SK-N-MC (cell line): ENCODE measurements at places on chromosomes 2 and 18.

GRCh38 chr18:35582899-35583558, 1.5 kb downstream of the GALNT1 start:
- DNase-seq: peak; percentile 3

DNA sequence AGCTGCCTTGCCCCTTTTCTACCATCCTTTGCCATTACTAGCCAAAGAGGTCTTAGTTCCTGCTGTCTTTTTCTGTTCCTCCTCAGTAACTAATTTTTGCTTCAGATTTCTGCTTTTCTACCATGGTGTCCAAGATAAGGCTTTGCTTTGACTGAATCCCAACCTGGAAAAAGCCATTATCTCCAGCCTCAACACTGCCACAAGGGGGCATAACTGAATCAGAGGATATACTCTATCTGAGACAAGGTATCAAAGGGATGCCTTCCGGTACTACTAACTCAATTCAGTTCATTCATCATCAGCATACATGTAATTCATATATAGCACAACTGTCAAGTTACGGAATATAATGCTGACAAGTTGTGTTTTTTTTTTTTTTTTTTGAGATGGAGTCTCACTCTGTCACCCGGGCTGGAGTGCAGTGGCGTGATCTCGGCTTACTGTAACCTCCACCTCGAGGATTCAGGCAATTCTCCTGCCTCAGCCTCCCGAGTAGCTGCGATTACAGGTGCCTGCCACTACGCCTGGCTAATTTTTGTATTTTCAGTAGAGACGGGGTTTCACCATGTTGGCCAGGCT, 11.4 kb downstream of the OSGEPL1 start:
- no peak for DNase-seq

DNA sequence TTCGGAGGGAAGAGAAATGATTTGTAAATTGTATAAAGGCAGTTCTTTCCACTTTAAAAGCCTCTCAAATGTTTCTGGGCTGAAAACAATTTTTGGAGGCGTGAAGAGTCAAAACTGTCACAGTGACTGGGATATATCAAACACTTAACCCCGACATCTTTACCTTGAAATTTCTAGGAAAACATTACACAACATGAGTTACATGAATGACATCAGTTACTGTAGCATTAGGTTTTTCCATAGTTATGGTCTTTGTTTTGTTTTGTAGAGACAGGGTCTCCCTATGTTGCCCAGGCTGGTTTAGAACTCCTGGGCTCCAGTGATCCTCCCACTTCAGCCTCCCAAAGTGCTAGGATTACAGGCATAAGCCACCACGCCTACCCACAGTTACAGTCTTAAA, 25.7 kb downstream of the MSH6 start:
- DNase-seq: no peak

- DNase-seq: no peak
Measured at GRCh38 chr2:218733171-218734021, 22.8 kb downstream of the TTLL4 start.

- DNase-seq: no peak
Measured at GRCh38 chr2:130393318-130393910, 37.6 kb downstream of the PTPN18 start.

- DNase-seq: no peak
Measured at GRCh38 chr2:939936-940601, 10.6 kb upstream of the SNTG2 start.

DNA sequence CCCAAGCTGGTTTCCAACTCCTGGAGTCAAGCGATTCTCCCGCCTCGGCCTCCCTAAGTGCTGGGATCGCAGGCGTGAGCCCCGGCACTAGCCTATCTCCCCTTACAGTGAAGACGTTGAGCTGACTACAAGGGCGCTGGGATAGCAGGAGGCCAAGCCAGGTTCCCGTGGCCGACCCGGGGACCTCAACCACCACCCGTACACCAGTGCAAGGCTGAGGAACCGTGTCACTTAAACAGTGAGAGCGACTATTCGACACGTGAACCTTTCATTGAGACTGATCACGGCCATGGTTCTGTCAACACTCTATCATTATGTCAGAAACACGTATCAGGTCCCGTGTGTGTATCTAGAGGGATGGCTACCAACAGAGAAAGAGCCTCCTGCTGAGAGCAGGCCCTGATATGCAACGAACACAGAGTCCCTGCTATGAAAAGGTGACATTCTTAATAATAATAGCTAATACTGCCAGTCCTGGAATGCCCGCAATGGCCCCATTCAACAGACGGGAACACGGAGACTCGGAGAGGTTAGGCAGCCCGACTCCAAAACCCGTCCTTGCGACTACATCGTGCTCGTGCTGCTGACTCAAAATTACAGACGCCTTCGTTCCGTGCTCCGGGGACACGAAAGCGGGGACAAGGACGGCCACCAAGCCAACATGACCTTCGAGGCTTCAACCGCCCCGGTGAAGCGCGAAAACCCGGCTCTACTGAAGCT, 833 bp downstream of the AFG3L2 start:
- DNase-seq: no peak

- DNase-seq: no peak
Measured at GRCh38 chr18:75454022-75454795, 26.7 kb upstream of the SMIM21 start.
